ENCODE measurements at places on chromosomes 11 and 22. TPM values are rescaled to one million over a fixed set of nuclear protein-coding genes. Genes with fewer than 3 reads are reported as not detected.

GRCh38 chr22:27468712-27469111, 332.8 kb downstream of the MN1 start:
- DNase-seq = no peak

GRCh38 chr11:79794484-79795393, 353.9 kb upstream of the TENM4 start:
- no peak for DNase-seq

DNA sequence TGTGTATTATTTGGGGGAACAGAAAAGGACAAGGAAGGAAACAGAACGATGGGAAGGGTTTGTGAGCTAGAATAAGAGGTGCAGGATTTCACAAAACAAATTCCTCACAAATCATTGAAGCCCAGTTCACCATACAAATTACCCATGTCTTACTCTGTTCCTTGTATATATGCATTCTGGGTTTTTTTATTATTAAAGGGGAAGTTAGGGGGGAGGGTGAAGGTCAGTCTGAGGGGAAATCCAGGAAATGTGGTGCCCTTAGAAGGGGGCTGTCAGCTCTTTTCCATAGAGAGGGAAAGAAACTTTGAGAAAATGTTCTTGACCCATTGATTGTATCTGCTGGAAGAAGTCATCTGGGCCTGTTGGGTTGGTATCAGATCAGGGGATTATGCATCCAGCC, 90.8 kb downstream of the RNF169 start:
- no peak for DNase-seq

DNA sequence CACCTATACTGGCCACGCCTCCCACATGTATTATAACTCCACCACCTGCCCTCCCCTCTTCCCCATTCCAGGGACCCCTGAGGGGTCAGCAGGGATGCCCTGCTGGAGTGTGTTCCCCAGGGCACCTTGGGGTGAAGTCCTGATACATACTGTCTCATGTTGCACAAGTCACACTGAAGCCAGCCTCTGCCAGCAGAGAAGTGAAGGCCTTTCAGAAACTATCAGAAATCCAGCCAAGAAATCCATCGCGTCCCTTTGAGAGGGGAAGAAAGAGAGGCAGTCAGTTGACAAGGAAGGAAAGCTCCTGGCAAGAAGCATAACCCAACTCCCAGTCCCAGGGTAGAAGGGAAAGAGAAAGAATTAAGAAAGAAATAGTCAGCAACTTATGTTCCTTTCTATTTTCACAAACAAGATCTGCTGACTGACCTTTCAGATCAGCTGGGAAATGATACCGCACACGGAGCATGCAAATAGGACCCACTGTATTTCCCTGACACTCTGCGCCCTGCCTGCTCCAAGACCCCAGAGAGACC, 45.2 kb downstream of the SC5D start:
- no peak for DNase-seq

DNA sequence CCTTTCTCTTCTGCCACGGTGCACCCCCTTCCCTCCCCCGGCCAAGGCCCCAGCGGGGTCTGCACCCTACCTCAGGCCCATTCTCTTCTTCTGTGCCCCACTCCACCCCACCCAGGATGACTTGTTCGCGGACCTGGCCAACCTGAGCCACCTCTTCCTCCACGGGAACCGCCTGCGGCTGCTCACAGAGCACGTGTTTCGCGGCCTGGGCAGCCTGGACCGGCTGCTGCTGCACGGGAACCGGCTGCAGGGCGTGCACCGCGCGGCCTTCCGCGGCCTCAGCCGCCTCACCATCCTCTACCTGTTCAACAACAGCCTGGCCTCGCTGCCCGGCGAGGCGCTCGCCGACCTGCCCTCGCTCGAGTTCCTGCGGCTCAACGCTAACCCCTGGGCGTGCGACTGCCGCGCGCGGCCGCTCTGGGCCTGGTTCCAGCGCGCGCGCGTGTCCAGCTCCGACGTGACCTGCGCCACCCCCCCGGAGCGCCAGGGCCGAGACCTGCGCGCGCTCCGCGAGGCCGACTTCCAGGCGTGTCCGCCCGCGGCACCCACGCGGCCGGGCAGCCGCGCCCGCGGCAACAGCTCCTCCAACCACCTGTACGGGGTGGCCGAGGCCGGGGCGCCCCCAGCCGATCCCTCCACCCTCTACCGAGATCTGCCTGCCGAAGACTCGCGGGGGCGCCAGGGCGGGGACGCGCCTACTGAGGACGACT, 15.9 kb downstream of the RTN4RL2 start:
- DNase-seq = no peak

- DNase-seq = no peak
Observed at GRCh38 chr11:35549787-35550186, 24.4 kb upstream of the PAMR1 start.

CARD10 gene
- polyA plus RNA-seq = 10.8 TPM

NXPE2 gene
- 0.16 TPM for polyA plus RNA-seq
